Renal pelvis (tissue), 12 donors: ENCODE measurements at places on chromosomes 6 and 20. TPM values are rescaled to one million over a fixed set of nuclear protein-coding genes. Genes with fewer than 3 reads are reported as not detected.

ISM1 gene
- 5.4 TPM for polyA plus RNA-seq

RSPH3 gene
- polyA plus RNA-seq: 14.2 TPM

PLA2G7 gene
- 3.2 TPM for polyA plus RNA-seq

MYCT1 gene
- polyA plus RNA-seq: 16.2 TPM

IL17F gene
- polyA plus RNA-seq: 0.27 TPM

NRN1 gene
- polyA plus RNA-seq: 6.3 TPM

NT5DC1 gene
- polyA plus RNA-seq: 51.4 TPM

EFCAB8 gene
- polyA plus RNA-seq: 0.09 TPM

FOXA2 gene
- not detected for polyA plus RNA-seq

TCF15 gene
- polyA plus RNA-seq: 1.3 TPM

ENPP1 gene
- polyA plus RNA-seq: 21.5 TPM

OOEP gene
- polyA plus RNA-seq: not detected
